A549 (cell line): ENCODE measurements at places on chromosomes 1 and 21.

DNA sequence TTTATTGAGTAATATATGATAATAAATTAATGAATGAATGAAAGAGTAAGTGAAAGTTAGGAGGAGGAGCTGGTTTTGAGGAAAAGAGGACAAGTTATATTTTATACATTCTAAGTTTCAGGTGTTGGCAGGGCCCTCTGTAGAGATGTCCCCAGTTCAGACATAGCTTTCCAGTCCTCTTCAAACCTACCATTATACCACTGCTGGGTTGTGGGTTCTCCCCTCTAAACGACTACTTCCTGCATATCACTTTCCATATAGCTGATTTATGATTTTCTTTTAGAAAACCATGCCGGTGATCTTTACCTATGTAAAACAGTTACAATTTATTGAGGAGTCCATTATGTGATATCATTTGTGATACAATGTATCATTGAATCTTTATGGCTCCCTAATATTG lies 116.9 kb downstream of the RUNX1 start:
- DNase-seq: no peak

- no peak for DNase-seq
Measured at GRCh38 chr1:199404976-199405375, 622.5 kb upstream of the NR5A2 start.

GRCh38 chr21:30194701-30195299 lies 21.1 kb downstream of the CLDN8 start:
- no peak for DNase-seq

DNA sequence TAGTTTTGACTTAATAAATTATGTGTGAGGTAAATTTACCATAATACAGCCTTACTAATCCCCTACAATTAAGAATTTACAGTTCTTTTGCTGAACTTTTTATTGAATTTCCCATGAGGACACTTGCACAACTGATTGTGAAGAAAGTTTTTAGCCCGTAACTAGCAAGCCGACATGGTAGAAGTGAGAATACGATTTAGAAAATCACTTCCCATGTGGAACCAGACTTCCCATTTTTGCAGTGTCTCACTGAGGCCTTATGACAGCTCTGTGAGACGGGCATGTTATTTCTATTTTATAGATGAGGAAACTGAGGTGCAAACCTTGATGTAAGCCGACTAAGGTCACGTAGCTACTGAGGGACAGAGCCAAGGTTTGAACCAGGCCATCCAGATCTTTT lies 32.5 kb upstream of the LMO4 start:
- no peak for DNase-seq

- DNase-seq: no peak
Measured at GRCh38 chr1:110914676-110915075, 41.7 kb downstream of the CD53 start.

GRCh38 chr1:205531191-205532025 lies 26.9 kb downstream of the CDK18 start:
- DNase-seq: no peak

GRCh38 chr21:32463367-32463766 lies 50.9 kb downstream of the EVA1C start:
- peak; percentile 90 for DNase-seq

- peak; percentile 44 for DNase-seq
Measured at GRCh38 chr1:17755120-17755519, at the start of gene ACTL8. Gene ACTL8, plus strand, starts transcription at chr1:17755333. Its CDS starts 67,676 bp downstream, at chr1:17823009.

DNA sequence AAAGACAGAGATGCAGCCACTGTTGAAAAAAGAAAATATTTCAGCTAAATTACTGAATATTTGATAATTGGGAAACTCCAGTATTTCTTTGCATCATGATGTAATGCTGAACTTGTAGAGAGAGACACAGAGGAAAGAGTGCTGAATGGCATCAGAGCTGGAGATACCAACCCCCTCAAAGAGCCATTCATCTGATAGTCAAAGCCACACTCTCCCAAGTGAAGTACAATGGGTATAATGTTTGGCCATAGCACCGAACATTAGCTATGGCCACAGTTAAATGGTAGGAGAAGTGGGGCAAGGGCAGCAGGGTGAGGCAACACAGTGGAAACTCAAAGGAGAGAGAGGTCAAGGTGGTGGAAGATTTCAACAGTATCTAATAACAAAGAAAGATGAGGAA lies 107.5 kb upstream of the TNFSF4 start:
- DNase-seq: no peak
